Activated T-cell treated with anti-CD3 and anti-CD28 coated beads, Interleukin-2, amount 50 U/mL, for 48 hours (primary cell): ENCODE measurements at places on chromosomes 3 and 15.

DNA sequence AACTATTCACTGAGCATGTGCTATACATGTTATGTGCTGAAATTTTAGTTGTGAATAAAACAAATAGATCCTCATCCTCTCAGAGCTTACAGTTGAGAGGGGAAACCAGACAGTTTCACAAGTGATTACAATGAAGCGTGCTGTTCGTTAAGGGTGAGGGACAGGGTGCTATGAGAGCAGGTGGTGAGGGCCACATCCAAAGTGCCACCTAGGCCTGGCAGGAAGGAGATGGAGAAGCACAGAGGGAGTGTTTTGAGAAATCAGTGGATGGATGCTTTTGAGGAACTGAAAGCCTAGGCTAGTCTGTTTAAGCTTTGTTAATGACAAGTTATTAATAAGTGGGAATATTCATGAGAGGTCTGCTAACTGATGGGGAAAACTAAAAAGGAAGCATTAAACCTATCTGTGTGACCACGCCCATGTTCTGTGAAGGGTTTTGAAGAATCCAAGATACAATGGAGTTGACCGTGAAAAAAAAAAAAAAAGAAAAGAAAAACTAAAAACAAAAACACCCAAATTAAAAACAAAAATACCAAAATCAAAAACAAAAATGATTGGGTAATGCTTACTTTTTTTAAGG lies 7.3 kb downstream of the MCTP2 start:
- DNase-seq, result no peak

- DNase-seq, result no peak
Measured at GRCh38 chr3:127419641-127420553, 132.1 kb upstream of the PRR20G start.

- no peak for DNase-seq
Measured at GRCh38 chr3:189712906-189713483, 81.8 kb downstream of the TP63 start.

- no peak for DNase-seq
Measured at GRCh38 chr3:161171113-161171512, 50.0 kb upstream of the NMD3 start.

DNA sequence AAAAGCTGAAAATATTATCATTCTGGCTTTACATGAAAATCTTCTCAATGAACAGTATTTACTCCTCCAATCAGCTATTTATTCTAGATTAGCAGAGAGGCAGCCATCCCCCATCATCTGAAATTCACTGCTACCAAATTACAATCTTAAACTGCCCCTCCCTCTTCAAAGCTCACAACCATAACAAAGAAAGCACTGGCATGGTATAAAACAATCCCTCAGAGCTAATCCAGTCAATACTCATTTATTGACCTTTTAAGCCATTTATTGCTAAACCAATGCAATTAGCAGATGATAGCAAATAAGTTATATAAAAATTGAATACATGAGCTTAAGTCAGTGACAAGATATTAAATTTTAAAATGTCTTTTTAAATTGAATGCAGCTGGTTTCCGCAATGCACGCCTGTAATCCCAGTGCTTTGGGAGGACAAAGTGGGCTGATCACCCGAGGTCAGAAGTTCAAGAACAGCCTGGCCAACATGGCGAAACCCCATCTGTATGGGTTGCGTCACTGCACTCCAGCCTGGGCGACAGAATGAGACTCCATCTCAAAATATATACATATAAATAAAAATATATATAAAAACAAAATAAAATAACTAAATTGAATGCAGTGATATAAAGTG lies 12.1 kb downstream of the SLC4A7 start:
- DNase-seq, result no peak
